ENCODE measurements at places on chromosomes 6 and 20. TPM values are rescaled to one million over a fixed set of nuclear protein-coding genes. Genes with fewer than 3 reads are reported as not detected.

The SIM1 gene
- polyA plus RNA-seq: 21.3 TPM

The EFCAB8 gene
- polyA plus RNA-seq: 0.06 TPM

GRCh38 chr6:168949981-168950857 is 303.4 kb downstream of the THBS2 start:
- DNase-seq: no peak

- no peak for DNase-seq
These were observed 80.0 kb upstream of the RPS6KA2 start for GRCh38 chr6:166707045-166707444.

- DNase-seq: no peak
These were observed 179.0 kb upstream of the FOXA2 start for GRCh38 chr20:22763257-22763906.

GRCh38 chr6:154887051-154887450 is 108.1 kb upstream of the TIAM2 start:
- DNase-seq: no peak

GRCh38 chr6:125099211-125100073 is 54.1 kb upstream of the TPD52L1 start:
- peak; percentile 19 for DNase-seq
